Nephron progenitor cell (in vitro differentiated cells): ENCODE measurements at places on chromosomes 6 and 20.

DNA sequence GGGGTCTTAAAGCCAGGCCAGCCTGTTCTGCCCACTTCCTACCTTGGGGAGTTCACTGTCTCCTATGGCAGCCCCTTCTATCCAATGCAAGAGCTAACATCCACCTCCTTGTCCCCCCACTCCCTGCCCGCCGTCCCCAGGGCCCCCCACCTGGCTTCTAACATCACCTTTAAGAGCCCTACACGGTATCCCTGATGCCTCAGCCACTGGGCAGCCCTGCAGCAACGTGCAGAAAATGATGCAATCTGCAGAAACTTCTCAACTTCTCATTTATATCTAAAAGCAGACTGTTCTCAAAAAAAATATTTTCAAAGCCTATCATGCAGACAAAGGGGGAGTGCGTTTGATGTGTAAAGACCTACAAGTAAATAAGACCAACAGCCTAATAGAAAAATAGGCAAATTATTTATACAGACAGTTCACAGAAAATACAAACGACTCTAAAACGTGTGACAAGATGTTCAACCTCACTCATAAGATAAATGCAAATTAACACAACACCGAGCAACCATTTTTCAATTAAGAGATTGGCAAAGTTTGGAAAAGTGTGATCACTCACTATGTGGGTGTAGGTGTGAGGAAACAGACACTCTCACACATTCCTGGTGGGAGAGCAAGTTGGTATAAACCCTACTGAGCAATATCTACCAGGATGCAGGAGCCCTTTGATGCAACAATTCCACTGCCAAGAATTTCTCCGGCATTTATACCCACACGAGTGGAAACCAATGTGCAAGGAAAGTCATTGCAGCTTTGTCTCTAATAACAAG, 15.1 kb upstream of the HCK start:
- DNase-seq, result no peak

GRCh38 chr6:7787731-7788130, 61.8 kb downstream of the BMP6 start:
- no peak for DNase-seq

DNA sequence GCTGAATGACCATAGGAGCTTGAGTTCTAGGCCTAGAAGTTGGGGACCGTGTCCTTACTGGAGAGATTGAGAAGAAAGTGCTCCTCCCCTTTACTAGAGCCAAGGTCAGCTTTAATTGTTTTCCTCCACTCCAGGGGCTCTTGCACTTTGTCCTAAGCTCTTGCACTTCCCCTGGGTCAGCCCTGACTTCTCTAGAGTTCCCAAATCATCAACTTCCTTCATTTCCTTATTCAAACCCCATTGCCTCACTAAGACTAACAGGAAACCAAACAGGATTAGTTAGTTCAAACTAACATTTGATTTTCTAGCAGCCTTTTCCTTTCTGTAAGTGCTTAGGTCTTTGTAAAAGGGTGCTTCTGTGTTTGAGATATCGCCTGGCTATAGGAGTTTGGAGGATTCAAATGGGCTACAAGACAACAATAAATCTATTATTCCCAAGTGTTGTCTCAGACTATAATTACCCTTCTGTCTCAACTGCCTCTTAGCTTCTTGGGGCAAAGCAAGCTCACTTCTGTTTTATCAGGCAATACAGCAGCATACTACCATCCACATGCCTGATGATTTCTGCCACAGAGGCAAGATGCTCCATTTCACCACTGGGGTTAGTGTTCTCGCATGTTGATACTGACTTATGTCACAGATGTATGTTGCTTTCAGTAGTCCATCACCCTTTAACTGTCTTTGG, 12.8 kb upstream of the DTNBP1 start:
- no peak for DNase-seq

- DNase-seq, result no peak
These were observed 98.2 kb downstream of the PTPRK start for GRCh38 chr6:128422200-128422599.
